Tibial nerve (tissue), 4 donors: ENCODE measurements at places on chromosomes 7 and 10. TPM values are rescaled to one million over a fixed set of nuclear protein-coding genes. Genes with fewer than 3 reads are reported as not detected.

GRCh38 chr7:1253681-1254181, 21.1 kb downstream of the UNCX start:
- DNase-seq = no peak

DNA sequence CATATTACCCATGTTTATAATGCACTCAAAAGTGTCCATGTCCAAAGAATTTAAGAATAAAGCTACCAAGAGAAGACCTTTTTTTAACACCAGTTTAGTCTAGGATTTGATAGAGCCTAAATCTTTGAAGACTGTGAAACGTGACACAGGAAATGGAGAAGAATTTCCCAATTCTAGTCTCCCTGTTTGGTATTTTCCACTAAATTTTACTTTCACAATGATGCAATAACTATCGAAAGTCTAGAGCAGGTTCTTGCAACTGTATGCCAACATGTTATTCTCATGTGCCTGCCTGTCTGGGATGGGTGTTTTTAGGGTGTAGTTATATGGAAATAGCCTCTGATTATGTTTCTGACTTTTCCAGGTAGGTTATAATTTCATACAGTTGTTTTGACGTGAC, 6.9 kb upstream of the MXI1 start:
- DNase-seq = no peak

- no peak for DNase-seq
These were observed 80.7 kb downstream of the PHTF2 start for GRCh38 chr7:77879272-77879671.

Gene TBXAS1
- total RNA-seq = 19.0 TPM

Gene CEP55
- not detected for total RNA-seq

DNA sequence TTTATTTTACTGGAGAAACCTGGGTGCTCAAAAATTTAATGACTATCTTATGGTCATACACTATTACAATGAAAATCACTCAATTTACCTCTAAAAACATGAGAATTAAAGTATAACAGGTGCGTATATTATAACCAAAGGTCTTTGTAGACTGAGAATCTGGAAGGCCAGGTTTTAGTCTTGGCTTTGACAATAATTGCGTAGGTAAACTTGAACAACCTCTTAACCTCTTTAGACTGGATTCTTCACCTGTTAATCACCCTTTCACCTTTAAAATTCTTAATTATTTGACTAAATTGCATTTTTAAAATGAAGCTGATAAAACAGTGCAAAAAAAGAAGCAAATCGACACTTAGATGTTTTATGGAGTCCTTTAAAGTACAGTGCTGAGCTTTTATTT, 156.1 kb downstream of the SEMA3E start:
- no peak for DNase-seq

- no peak for DNase-seq
These were observed 11.7 kb downstream of the ADIRF start for GRCh38 chr10:86979977-86980448.

GRCh38 chr10:28558923-28559508, 26.1 kb downstream of the WAC start:
- DNase-seq = no peak

DNA sequence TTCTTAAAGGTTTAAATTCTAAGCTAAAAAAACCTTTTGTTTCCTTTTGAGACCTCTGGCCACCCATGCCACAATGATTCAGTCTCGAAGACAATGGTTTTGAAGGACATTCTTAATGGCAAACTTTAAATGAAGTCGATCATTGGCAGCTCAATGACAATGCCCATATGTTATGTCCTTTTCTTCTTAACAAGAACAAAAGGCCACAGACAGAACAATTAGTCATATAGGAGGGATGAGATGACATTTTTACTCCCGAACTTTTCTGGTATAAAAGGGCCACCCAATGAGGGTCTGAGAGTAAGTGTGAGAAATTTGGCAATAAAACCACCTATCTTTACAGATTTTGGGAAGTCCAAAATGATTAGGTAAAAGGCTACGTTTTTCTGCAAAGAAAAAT, at the start of gene NPS:
Gene NPS (plus strand): TSS at position 301 of the 400 bp plus-strand sequence. CDS start 60 bp downstream, at position 361.
- DNase-seq = no peak

Gene CNNM1
- not detected for total RNA-seq

GRCh38 chr7:139570119-139570518, 46.6 kb downstream of the CLEC2L start:
- no peak for DNase-seq

GRCh38 chr7:139774376-139774775, 3.4 kb downstream of the HIPK2 start:
- DNase-seq = no peak

DNA sequence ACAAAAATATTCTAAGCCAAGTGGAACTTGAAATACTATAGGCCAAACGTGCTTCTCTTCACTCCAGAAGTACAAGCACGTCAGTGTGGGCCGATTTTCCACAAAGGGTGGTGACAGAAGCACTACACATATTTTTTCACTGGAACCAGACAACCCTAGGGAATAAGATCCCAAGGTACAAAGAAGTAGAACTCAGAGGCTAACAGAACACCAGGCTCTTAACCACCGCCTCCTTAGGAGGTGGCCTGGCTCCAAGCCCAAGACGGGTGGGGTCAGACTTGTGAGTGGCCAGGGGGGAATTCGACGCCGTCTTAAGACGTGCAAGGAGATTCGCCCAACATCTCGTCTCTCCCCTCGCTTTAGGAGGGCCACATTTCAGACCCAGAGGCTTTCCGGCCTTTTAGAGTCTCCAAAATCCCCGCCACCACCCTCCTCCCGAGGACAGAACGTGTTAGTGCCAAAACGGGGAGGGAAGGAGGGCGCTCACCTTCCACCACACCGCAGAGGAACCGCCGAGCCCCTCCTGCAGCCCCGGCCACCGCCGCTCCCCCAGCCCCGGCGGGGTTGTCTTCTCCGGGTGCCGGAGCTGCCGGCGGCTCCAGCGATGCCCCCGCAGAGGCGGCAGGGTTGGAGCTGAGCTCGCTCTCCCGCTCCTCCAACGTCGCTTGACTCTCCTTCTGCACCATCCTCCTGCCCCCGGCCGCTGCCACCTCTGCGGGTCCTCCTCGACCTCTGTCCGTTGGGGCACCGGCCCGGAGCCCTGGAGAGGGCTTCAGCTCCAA, 716 bp downstream of the OGA start:
- peak; percentile 91 for DNase-seq

DNA sequence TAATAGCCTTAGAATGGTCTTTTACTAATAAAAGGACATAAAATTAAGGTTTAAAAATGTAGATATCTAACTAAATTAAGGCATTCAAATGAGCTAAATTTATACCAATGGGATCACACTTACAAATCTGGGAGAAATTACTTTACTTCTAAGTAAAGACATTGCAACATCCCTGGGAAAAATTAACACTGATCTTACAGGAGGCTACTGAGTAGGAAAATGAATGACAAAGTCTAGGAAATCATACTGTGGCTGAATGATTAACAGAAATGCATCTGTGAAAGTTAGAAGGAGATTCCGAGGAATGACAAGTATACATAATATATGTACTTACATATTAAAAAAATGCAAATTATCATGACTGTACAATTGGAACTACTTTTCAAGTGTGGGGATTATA, 38.3 kb downstream of the CACNA2D1 start:
- DNase-seq = no peak

- DNase-seq = no peak
These were observed 609 bp downstream of the KLRG2 start for GRCh38 chr7:139482662-139483466.

Gene PRLHR
- total RNA-seq = not detected

GRCh38 chr7:89401099-89401498, 605.6 kb upstream of the TEX47 start:
- DNase-seq = no peak

DNA sequence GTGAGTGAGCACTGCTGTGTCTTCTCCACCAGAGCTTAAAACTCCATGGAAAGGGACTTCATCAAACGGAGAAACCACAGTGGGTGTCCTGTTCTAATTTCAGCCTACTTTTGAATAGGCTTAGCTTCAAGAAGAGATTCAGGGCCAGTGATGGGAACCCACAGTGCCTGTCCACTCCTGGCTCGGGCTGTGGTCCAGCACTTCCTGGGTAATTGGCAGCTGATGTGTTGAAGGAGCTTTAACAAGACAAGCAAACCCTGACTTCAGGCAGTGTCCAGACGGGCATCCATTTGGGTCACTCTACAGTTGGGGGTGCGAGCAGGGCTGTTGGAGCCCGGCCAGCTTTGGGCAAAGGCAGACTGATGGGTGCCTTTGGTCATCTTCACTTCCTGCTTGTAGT, 14.5 kb downstream of the VWC2 start:
- no peak for DNase-seq

Gene AOC1
- not detected for total RNA-seq

Gene TMEM270
- not detected for total RNA-seq

GRCh38 chr7:127578711-127579275, 6.6 kb downstream of the GCC1 start:
- no peak for DNase-seq

Gene MMP21
- total RNA-seq = 0.22 TPM

Gene KMT2C
- total RNA-seq = 86.1 TPM

DNA sequence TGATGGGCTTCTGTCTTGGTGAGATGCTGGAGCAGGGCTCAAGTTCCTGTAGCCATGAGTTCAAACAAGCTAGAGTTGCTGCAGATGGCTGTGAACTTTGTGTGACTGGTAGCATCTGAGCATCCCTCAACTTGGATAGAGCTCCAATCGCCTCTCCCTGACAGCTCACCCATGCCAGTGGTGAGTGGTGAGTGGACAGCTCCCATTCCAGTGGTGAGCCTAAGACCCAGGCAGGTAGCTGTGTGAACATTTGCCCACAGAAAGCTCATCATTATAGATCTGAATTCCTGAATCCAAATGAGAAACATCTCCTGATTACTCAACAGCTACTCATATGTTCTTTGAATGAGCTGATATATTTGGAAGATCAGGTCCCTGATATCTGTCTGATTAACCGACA, 25.3 kb downstream of the STEAP1B start:
- DNase-seq = no peak

Gene GRID2IP
- not detected for total RNA-seq

DNA sequence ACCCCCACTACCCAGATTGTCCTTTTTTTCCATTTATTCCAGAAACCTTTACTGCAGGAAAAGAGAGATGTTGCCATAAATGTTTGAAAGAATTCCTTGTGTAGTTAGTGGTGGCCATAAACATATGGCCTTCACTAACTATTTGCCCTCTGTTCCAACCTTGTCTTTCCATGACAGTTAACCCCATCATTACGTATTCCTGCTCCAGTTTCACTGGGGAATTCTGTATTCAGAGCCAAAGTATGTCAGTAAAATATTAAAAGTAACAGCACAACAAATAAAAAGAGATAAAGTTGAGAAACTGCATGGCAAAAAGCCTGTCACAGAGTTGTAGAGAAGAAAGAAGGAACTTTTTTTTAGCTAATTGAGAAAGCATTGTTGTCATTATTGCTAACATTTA, 261.3 kb downstream of the BICC1 start:
- DNase-seq = no peak

GRCh38 chr10:21506351-21506750, 19.1 kb downstream of the SKIDA1 start:
- DNase-seq = no peak

GRCh38 chr10:109821672-109822071, 101.6 kb downstream of the XPNPEP1 start:
- DNase-seq = no peak

- DNase-seq = no peak
These were observed 70.3 kb upstream of the LOXL4 start for GRCh38 chr10:98338318-98338717.

- no peak for DNase-seq
These were observed 14.3 kb upstream of the TRIM8 start for GRCh38 chr10:102629661-102630614.

- no peak for DNase-seq
These were observed 523.6 kb downstream of the PTPRN2 start for GRCh38 chr7:158063850-158064610.

DNA sequence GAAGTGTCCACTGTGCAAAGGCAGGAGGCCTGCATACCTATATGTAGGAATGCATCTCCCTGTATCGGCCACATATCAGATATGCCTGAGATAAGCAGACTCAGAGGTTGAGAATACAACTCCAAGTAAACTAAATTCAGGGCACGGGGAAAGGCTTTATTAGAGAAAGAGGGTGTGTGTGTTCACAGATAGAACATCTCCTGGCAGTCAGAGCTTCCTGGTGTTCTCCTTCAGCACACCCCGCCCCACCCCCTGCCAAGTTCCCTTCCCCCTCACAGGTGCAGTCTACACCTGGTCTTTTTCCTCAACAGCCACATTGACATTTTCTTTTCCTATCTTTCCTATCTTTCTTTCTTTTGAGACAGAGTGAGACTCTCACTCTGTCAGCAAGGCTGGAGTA, 17.1 kb downstream of the GBX1 start:
- no peak for DNase-seq

- DNase-seq = no peak
These were observed 157.9 kb upstream of the CSTF2T start for GRCh38 chr10:51857305-51857704.
